H1 (cell line): ENCODE measurements at places on chromosomes 12 and 14.

- DNase-seq = no peak
Observed at GRCh38 chr12:93098077-93098476, 169.0 kb upstream of the EEA1 start.

GRCh38 chr12:72359416-72359815, 87.2 kb downstream of the TRHDE start:
- DNase-seq = no peak

DNA sequence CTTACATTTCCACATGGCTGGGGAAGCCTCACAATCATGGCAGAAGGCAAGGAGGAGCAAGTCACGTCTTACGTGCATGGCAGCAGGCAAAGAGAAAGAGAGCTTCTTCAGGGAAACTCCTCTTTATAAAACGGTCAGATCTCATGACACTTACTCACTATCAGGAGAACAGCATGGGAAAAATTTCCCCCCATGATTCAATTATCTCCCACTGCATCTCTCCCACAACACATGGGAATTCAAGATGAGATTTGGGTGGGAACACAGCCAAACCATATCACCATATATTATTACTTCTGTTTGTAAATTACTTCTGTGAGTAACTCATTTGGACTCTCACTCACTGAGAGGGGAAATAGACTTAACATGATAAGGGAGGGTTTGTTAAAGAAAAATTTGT, 1496.8 kb upstream of the TMEM132C start:
- DNase-seq = no peak

DNA sequence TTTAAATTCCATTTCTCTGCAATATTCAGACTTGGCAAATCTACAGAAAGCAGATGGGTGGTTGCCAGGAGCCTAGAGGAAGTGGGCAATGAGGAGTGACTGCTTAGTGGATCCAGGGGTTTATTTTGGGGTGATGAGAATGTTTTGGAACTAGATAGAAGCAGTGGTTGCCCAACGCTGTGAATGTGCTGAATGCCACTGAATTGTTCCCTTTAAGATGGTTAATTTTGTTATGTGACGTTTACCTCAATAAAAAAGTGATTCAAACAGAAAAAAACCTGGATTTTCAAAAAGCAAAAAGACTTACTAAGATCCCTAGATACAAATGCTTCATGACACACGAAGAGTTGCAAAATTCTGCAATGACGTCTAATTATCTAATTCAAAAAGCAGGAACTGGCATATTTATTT, 34.2 kb downstream of the DAO start:
- DNase-seq = no peak

- DNase-seq = no peak
Observed at GRCh38 chr14:103724116-103724515, 8.5 kb downstream of the ZFYVE21 start.

DNA sequence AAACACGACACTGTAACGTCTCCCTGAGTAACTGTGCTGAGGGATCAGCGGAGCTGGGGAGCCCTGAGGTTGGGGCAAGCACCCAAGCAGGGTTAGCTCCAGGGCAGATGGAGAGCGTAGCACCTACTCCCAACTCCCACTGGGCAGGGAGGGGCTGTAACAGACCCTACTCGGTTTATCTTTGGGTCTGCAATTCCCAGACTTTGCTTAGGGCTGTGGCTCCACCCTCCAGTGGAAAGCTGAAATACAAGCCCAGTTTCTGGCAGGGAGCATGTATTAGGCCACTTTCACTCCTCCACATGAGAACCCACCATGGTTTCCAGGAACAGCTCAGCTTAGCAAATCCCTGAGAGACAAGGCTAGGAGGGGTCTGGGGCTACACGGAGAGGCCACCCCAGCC, 17.3 kb upstream of the TC2N start:
- no peak for DNase-seq

GRCh38 chr12:57610554-57611107, 604 bp upstream of the ARHGEF25 start:
- DNase-seq = no peak

- no peak for DNase-seq
Observed at GRCh38 chr12:7158781-7159609, 28.8 kb downstream of the CLSTN3 start.

- DNase-seq = no peak
Observed at GRCh38 chr12:113302886-113303640, 31.8 kb downstream of the SLC8B1 start.

- no peak for DNase-seq
Observed at GRCh38 chr12:91441246-91441645, 258.6 kb upstream of the DCN start.

DNA sequence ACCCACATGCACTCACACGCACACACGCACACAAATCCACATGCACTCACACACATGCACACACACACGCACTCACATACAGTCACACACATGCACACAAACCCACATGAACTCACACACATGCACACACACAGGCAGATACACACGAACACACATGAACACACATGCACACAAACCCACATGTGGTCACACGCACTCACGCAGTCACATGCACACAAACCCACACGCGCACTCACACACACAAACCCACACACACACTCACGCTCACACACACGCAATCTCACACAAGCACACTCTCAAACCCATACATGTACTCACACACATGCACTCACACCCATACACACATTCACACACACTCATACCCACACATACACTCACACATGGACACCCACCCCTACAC, 61.5 kb downstream of the GALNT9 start:
- no peak for DNase-seq

- no peak for DNase-seq
Observed at GRCh38 chr12:48422060-48422459, 50.3 kb upstream of the ANP32D start.

GRCh38 chr12:8033153-8034044, 883 bp downstream of the FOXJ2 start:
- DNase-seq = no peak

GRCh38 chr12:90831712-90832111, 123.3 kb downstream of the CCER1 start:
- DNase-seq = no peak

GRCh38 chr12:127640181-127640886, 626.6 kb upstream of the TMEM132C start:
- DNase-seq = no peak

GRCh38 chr12:34606749-34607519, 584.6 kb downstream of the ALG10 start:
- no peak for DNase-seq

DNA sequence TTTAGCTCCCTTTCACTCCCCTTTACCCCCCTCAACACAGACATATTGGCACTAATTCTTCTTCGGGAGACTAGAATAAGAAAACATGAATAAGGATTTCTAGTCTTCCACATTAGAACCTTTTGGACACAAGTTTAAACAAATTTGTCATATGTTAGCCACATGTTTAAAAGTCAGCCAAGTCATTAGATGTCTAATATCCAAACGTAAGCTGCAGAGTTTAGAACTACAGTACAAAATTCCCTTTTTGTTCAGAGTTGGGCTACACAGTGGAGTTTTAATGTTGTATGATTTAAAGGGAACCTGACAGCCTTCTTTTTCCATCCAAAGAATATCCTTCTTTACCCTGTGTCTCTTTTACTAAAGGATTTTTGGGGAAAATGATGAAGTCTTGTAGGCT, 79.8 kb downstream of the PDE6H start:
- DNase-seq = no peak

DNA sequence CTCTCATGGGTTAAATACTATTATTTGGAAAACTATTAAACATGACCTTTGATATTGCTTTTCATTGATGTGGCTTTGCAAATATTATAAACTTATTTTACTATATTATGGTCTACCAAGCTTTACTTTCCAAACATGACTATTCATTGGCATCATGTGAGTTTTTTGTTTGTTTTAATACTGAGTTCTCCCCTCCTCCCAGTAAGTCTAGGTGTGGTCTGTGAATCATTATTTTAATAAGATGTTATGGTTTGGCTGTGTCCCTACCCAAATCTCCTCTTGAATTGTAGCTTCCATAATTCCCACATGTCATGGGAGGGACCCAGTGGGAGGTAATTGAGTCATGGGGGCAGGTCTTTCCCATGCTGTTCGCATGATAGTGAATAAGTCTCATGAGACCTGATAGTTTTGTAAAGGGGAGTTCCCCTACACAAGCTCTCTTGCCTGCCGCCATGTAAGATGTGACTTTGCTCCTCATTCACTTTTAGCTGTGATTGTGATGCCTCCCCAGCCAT, 80.0 kb downstream of the BORCS5 start:
- no peak for DNase-seq

DNA sequence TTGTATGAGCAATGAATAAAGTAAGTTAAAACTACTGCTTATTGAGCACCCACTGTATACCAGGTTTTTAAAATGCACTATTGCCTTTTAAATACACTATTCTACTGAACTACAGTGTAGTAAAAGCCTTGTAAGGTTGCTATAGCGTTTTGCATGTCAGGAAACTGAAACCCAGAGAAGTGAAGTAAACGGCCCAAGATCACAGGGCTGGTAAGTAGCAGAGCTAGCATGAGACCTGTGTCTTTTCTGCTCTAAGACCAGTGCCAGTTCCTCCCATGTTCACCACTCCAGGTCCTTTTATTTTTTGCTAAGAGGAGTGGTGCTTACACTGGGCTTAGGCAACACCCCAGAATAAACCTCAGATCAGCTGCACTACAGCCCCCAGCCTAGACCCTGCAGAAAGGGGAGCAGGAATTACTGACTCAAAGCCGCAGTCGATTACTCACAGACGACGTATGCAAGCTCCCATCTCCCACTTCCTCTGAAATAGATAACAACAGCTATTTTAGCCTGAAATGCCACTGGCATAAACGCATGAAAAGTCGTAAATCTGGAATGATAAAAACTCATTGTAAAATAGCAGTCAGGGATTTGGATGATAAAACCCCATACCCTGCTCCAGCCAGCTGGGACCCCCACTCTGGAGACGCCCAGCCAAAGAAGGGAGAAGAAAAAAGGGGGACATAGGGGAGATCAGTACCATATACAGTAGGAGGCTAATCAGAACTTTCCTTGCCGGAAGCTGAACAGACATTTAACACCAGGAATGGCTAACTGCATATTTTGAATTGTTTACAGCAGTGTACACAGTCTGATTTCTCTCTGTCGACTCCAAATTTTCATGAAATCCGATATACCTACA, 108.3 kb downstream of the NUAK1 start:
- DNase-seq = no peak

- no peak for DNase-seq
Observed at GRCh38 chr14:92645841-92646478, 102.5 kb downstream of the LGMN start.

GRCh38 chr14:103127356-103127755, 4.1 kb downstream of the TNFAIP2 start:
- no peak for DNase-seq

DNA sequence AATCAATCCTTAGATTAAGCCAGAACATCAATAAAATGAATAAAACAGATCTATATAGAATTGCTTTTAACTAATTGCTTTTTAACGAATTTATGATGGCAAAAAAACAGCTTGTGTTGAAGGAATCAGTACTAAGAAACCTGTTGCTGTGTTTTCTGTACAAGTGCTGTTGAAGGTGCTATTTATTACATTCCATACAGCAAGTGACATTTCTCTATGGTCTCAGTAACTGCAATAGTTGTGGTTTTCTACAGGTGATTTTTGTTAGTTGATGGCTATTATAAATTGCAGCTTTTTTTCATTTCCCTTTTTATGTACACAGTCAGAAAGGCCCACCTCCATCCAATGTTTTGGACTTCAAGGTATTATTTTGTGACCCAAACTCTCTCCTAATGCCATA, 56.6 kb downstream of the SLC2A13 start:
- no peak for DNase-seq
